Mammary epithelial cell (primary cell): ENCODE measurements at places on chromosomes 16 and 17. TPM values are rescaled to one million over a fixed set of nuclear protein-coding genes. Genes with fewer than 3 reads are reported as not detected.

DNA sequence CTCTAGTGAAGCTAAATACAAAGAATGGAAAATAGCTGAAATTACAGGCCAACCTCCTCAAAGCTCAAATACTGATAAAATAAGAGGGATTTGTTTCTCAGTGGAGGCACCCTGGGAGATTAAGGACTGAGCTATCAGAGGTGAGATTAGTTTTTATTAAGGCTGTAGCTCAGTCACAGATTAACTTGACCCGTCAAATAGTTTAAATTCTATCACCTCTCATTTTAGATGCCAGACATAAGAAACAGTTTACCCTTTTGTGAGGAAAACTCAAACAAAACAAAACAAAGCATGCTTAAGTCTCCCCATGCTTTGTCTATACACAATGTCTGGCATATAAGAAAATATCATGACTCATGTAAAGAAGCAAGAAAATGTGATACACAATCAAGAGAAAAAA lies 208.3 kb upstream of the PMFBP1 start:
- DNase-seq = no peak

DNA sequence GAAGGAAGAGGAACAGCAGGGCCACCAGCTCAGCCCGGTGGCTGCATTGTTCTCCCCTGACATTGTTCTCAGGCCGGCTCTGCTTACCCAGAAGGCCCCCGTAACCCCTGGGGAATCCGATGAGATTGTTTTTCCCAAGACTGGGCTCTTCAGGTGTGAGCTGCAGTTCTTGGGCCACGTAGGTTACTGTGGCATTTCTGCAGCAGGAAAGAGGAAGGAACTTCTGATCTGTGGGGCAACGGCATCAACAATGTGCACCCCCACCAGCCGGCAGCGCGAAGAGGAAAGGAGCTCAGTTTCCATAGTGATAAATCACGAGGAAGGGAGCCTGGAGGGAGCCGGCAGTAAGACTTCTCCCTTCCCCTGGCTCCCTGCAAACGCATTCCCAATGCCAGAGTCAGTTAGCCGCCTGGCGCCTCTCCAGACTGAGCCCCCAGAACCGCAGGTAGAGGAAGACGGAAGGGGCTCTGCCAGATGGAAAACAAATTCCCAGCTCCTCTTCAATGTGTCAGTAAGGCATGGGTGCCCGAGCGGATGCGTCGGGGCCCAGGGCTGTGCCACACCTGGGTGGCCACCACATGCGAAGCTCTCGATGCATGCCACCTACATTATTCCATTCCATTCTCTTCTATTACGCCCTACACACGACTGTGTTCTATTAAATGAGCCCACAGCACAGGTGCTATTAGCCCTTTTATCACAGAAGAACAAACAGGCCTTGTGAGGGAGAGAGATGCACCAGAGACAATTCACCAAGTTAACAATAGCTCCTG lies 21.5 kb upstream of the PECAM1 start:
- no peak for DNase-seq

Gene TBC1D3C
- total RNA-seq = not detected in 2 replicates

GRCh38 chr17:60173304-60173819 lies 23.6 kb downstream of the CA4 start:
- DNase-seq = peak; percentile 45

DNA sequence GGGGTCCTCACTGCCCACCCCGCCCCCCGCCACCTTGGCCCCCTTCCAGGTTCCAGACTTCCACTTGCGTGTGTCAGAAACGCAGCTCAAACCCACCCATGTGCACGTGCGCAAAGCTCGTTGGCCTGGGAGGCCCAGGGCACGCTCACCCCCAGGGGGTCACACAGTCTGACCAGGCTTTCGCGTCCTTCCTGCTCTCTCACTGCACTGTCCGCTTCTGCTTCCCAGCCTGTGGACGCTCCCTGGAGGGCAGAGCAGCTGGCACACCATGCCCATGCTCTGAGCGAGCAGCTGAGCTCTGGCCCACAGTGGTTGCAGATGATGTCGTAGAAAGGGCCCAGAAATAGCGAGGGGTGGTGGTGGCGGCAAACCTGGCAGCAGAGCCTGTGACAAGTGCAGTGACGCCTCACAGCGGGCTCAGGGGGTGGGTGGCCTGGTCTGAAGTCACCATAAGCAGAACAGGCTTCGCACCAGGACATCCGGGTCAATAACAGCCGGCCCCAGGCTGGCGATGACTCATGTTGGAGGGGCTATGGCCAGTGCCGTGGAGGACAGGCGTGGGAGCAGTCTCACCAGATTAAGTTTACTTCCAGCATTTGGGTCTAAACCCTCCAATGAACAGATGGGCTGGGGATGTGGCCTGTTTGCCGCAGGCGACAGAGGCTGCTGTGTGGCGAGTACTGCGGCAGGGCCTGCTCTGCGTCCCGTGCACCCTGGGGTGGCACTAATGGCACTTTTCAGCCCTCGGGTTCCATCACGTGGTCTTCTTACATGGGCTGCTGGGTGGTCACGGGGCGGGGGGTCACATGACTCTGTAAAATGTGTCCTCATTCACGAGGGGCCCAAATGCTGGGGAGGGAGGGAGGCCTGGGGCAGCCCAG lies 49.0 kb downstream of the NT5M start:
- DNase-seq = no peak

GRCh38 chr16:24875466-24875865 lies 29.7 kb downstream of the SLC5A11 start:
- DNase-seq = no peak

- DNase-seq = peak; percentile 39
These were observed 62.9 kb upstream of the CPHXL start for GRCh38 chr16:75789237-75789636.

GRCh38 chr17:17872547-17873345 lies 36.0 kb upstream of the SREBF1 start:
- DNase-seq = no peak

GRCh38 chr16:56547949-56548567 lies 16.8 kb upstream of the MT4 start:
- no peak for DNase-seq

GRCh38 chr16:11681976-11682654 lies 13.9 kb downstream of the SNN start:
- DNase-seq = no peak

Gene RASD1
- total RNA-seq = not detected in 2 replicates

Gene KRTAP4-2
- not detected in 2 replicates for total RNA-seq

- no peak for DNase-seq
These were observed 1.8 kb downstream of the UBE2G1 start for GRCh38 chr17:4364622-4365041.

- no peak for DNase-seq
These were observed 17.4 kb downstream of the RPA1 start for GRCh38 chr17:1847191-1847590.

Gene HSPB9
- not detected in 2 replicates for total RNA-seq

Gene UQCRC2
- total RNA-seq = 181 TPM

Gene ALKBH5
- total RNA-seq = 80.8 and 87.7 TPM in 2 replicates

DNA sequence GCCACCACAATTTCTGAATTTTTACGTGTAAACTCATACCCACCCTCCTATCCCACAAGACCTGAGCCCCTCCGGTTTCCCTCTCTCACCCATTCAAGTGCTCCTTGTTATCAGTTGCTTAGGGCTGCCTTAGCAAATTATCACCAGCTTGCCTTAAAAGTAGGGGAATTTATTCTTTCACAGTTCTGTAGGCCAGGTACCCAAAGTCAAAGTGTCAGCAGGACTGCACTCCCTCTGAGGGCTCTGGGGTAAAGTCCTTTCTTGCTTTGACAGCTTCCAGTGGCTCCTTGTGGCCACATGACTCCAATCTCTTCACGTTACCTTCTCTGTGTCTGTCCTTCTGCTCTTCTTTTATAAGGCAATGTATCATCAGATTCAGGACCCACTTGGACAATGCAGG lies 7.9 kb upstream of the TMEM220 start:
- no peak for DNase-seq

Gene DPEP3
- not detected in 2 replicates for total RNA-seq

GRCh38 chr17:64095144-64095882 lies 34.6 kb downstream of the ERN1 start:
- DNase-seq = peak; percentile 90

DNA sequence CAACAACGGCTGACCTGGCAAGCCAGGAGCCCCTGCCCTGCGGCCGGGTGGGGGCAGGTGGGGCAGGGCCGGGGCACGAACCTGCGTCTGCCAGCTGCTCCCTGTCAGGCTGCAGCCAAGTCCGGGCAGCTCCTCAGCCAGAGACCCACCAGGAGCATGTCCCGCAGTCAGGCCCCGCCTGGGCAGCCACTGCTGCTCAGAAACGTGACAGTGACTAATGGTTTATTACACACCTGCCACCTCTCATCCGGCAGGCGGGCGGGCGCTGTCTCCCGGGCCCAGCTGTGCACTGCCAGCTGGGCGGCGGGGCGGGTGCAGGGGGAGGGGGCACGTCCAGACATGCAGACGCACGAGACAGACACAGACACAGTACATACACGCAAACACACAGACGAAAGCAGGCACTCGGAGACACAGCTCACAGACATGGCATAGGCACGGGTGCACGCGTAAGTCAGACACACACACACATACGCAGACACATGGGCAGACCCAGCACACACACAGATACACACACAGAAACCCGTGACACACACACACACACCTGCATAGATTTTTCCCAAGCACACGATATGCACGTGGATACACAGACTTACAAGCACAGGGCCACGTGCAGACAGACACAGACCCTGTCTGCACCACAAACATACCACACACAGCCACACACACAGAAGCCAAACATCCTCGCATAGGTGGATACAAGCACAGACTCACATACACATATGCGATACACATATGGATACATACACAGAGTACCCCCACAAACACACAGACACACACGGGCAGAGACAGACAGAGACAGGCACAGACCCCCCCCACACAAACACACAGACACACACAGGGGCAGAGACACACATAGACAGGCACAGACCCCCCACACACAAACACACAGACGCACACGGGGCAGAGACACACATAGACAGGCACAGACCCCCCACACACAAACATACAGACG lies 248.3 kb upstream of the CIBAR2 start:
- peak; percentile 78 for DNase-seq

Gene ABCA5
- 38.5 TPM for total RNA-seq

GRCh38 chr16:66212428-66212827 lies 154.1 kb upstream of the CDH5 start:
- no peak for DNase-seq

Gene NPIPA1
- 41.0 TPM for total RNA-seq

Gene STH
- total RNA-seq = not detected

DNA sequence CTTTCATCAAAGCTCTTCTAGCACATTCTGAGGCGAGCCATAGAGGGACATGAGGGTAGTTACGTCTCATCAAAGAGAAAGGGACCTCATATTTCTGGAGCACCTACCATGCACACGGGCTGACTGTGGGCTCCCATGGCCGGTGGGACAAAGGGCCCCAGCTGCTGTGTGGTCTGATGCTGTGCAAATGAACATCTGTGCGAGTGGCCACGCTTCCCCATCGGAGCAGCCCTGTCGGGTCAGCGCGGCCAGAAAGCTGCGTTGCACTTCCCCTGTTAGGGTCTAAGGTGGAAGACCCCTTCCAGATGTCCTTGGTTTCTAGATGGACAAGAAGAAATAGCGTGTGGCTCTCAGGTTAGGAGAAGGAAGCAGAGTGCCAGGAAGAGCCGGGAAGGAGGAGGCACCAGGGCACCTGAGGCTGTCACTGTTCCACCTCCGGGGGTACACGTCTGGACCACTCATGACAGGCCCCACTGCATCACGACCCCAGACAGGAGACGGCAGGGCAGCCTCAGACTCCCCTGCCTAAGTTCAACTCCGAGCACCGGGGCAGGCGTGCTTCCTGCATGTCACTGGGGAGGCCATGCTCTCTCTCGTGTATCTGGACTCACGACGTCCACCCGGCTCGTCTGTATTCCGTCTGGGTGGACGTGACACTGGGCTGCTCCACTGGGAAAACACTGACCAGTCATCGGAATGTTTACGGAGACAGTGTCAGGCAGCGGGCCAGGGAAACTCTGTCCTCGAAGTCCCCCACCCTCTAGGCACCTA lies 8.5 kb upstream of the BAIAP2 start:
- DNase-seq = no peak

Gene IL17C
- total RNA-seq = not detected in 2 replicates

GRCh38 chr16:88672776-88673175 lies 9.9 kb upstream of the MVD start:
- no peak for DNase-seq

DNA sequence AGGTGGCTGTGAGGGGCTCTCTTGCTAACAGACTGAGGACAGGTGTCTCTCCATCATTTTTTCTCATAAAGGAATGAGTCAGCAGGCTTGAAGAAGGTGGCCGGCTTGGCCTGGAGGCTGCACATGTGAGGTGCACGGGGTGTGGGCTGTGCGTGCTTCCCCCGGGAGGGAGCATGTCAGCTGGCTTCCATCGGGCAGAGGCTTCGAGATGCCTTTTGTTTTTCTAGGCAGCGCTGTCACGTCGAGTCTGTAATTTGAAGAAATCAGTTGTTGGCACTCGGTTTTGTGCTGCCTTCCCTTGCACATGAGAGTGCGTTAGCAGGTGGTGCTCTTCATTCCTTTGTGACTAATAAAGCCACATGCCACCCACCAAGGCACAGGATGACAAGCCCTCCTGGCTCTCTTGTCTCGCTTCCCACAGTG lies 89.7 kb downstream of the NPIPB11 start:
- DNase-seq = no peak

GRCh38 chr16:19980632-19981265 lies 92.9 kb downstream of the GPR139 start:
- DNase-seq = peak; percentile 1

DNA sequence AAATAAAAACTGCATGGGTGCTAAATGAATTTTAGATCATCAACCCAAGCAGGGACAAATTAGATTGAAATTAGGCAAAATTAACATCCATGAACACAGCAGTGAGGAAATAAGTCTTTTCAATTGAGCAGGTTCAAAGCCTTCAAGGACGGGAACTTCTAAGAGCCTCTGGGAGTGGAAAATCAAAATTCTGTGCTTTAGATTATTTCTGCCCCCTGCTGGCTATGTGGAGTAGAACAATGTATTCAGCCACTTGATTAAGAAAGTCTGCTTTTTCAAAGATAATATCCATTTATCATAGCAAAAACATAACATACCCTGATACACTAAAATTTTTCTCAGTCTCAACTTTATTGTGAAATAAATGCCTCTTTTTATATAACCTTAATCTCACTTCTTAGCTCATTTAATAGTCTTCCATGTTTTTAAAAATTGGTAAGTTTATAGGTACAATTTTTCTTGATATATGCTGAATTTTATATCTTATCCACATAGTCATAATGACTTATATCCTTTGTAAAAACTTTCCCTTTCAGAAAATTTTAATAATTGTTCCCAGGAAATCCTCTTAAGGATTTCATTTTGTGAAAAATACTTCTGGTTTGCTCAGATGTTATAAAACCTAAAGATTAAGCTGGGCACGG lies 28.1 kb upstream of the NOL11 start:
- DNase-seq = peak; percentile 42

GRCh38 chr17:41864498-41864835 lies 756 bp downstream of the KLHL11 start:
- no peak for DNase-seq

GRCh38 chr17:28057731-28058246 lies 15.3 kb downstream of the NLK start:
- peak; percentile 64 for DNase-seq

GRCh38 chr16:71629278-71630016 lies 3.5 kb downstream of the MARVELD3 start:
- DNase-seq = no peak

Gene KRTAP3-1
- not detected for total RNA-seq
